ENCODE measurements at places on chromosomes 3 and 15.
A peak's percentile ranks its signal among the peaks of the same experiment; 100 is the strongest.

- no peak for DNase-seq
Observed at GRCh38 chr3:180860180-180860858, 52.2 kb upstream of the FXR1 start.

- DNase-seq, result no peak
Observed at GRCh38 chr3:114660808-114661207, 367.0 kb downstream of the TIGIT start.

DNA sequence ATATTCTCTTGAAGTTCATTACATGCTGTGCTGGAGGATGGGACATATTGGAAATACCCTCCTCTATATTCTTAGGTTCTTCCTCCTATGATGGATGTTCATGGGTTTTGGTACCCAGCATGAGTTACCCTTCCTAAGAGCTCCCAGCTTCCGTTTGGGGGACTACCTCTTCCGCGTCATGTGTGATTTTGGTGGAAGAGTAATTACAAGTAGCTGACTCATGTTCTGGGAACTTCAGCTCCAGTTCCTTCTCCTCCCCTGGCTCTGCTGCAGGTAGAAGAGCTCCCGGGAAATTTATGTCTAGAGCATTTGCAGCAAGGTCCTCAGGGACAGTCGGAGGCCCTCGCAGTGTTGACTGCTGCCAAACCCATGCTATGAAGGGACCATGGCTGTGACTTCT is 208.8 kb upstream of the IL12A start:
- peak; percentile 52 for DNase-seq

DNA sequence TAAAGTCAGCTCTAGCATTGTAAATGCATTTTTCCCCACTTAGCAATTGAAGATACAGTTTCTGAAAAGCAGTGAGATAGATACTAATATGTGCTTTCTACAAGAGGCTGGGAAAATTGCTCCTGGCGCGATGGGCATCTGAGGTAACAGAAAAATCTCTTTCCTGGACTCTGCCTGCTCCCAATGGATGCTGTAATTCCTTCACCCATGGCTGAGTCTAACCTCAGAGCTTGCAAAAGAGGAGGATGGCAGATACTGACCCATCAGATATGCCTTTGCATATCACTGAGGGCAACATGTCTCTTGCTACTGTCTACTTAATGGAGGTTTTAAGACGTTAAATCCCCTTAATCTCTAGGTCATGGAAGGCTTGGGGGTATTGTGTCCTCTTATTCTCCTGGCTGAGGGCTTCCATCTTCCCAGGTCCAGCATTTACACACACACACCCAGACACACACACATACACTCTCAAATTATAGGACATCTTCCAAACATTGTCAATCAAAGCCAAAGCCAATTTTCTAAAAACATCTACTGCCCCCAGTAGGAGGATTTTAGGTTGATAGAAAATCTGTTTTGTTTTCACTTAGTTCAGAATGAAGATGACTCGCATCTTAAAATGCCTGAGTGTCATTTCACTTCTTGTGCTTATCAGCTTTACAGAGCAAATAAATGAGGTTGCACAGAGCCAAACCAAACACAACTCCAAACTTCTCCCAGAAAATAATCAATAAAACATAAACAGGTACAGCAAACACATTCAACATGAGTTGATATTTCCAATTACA is 2.4 kb downstream of the TRPM1 start:
- DNase-seq, result no peak

DNA sequence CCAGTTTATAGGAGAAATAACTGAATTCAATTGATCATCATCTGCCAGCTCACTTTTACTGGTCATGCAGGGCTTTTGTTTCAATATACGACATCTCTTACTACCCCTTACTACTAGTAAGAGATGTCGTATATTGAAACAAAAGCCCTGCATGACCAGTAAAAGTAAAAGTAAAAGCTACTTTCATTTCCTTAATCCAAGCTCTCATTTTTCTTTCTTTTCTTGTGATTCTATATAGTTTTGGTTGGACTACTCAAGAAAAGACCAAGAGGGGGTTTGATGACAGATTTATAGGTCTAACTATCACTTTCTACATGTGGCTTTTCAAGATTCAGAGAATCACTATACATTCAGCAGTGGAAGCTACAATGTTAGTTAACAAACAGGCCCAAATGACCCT is 1237.3 kb downstream of the ROBO2 start:
- DNase-seq, result no peak

DNA sequence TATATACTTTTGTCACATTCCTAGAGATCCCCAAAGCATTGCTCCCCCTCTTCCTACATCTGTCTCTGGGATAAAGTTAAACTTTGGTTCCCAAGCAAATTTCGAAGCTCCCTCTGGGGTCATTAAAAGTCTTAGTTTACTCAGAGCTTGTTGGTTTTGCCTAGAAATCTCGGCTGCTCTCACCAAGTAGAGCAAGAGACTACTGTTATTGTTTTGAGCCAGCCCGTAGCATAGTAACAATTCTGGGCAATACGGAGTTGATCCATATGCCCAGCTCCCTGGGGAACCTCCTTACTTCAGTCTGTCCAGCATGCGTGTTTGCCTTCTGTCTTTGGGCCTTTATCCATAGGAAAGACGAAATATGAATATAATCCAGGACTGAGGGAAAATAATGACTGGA is 10.0 kb upstream of the P3H2 start:
- no peak for DNase-seq

DNA sequence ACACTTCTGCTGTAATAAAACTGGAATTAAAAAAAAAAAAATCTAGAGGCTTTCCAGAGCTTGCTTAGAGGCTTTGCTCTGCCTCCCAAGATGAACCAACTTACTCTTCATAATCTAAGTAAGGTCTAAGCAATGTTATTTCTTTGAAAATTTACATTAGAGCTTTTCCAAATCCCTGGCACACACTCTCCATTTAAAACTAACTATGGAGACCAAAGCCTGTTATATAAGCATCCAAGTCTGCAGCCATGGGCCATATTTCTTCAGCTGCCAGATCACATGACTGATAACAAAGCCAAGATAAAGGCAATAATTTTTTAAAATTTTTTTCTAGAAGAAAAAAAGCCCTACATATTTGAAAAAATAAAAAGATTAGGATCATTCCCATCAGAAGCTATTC is 55.0 kb upstream of the ARHGEF3 start:
- no peak for DNase-seq

- DNase-seq, result no peak
Observed at GRCh38 chr3:98893740-98894139, 7.8 kb downstream of the DCBLD2 start.

GRCh38 chr15:63601704-63602185 is 4.6 kb downstream of the FBXL22 start:
- DNase-seq, result no peak

DNA sequence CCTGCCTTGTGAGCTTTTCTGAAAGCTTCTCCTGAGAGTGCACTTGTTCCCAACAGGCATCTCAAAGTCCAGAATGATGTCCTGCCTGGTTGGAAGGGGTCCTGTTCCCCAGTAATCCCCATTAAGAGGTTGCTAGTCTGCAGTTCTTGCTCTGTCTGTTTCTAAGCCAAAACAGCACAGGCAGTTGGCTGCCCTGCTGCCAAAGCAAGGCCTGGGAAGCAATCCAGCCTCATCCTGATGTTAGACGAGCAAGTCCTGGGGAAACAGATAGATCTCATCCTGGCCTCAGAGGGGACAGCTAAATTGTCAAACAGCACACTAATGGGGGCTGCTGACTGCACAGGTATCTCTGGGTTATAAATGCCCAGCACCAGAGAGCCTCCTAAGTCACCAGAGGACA is 198.0 kb downstream of the EPHB1 start:
- DNase-seq, result no peak

- DNase-seq, result no peak
Observed at GRCh38 chr3:10561946-10562560, 56.7 kb upstream of the ATP2B2 start.

DNA sequence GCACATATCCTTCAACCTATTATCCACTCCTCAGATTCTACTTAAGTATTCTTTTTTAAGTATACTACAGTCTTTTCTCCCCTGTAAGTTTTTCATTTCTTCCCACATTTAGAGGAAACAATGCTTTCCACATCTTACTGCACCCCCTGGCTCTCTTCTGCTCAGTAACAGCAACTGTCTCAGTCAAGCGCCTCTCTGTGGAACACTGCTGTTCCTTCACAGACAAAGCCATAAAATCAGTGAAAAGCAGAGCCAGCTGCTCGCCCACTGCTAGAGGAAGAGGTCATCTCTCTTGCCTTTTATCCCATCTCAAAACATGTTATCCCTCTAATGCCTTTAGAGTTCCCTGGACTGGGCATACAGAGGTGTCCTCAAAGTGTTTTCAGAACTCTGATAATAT is 24.8 kb downstream of the SERP1 start:
- DNase-seq, result no peak

DNA sequence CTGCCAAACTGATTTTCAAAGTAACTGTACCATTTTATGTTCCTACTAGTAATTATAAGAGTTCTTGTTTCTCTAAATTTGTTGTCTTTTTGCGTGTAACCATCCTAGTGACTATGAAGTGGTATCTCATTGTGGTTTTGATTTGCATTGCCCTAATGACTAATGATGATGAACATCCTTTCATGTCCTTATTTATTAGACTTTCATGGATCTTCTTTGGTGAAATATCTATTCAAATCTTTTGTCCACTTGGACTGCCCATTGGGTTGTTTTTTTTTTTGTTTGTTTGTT is 3.6 kb downstream of the OXSR1 start:
- no peak for DNase-seq

- no peak for DNase-seq
Observed at GRCh38 chr15:49900006-49900902, 218.8 kb downstream of the ATP8B4 start.

- DNase-seq, result peak; percentile 89
Observed at GRCh38 chr3:134201201-134202130, 49.2 kb downstream of the RYK start.

DNA sequence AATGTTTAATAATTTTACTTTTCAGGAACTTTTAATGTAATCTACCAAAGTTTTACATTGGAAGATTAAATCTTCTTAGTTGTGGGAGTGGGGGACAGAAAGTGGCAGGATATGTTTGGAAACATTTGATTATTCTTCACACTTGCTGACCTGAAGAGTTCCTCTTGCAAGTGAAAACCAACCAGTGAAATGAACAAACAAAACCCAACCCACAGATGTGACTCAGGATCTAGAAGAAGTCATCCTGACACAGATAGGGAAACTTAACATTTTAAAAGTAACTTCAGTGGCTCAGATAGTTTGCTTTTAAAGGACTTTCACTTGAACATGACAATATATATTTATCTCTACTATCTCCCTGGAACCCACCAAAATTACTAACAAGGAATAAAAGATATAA is 55.4 kb downstream of the ASTE1 start:
- DNase-seq, result no peak

Measured in MCF 10A (cell line).